ENCODE measurements at places on chromosomes 1 and 21.

GRCh38 chr1:182841368-182841988 lies 2.3 kb downstream of the DHX9 start:
- no peak for DNase-seq

DNA sequence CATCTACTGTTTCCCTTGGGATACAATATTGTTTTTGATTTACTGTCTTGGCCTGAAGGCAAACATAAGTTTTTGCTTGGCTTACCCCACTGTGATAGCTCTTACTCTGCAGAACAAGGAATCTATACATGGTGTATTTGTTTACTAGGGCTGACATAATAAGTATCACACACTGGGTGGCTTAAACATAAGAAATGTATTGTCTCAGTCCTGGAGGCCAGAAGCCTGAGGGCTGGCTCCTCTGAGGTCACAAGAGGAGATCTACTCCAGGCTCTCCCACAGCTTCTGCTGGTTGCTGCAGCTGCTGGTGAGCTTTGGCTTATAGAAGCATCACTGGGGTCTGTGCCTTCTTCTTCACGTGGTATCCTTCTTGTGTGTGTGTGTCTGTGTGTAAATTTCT lies 30.7 kb upstream of the IGSF5 start:
- DNase-seq = no peak

DNA sequence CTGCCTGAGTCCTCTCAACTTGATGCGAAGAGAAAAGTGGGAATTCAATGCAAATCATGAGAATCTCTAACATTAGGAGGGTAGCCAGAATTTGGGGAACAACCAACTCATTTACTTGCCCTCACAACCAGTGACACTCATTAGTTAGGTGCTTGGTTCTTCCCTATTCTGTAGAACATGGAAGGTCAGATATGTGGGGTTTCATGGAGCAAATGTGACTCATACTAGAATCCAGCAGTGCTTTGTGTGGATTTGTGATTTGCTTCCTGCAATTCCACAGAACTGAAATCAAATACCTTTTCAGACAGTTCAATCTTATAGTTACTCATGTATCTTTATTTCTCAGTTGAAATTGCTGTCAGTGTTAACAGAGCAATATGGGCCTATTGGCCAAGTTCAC lies 6.9 kb upstream of the ETV3 start:
- no peak for DNase-seq

DNA sequence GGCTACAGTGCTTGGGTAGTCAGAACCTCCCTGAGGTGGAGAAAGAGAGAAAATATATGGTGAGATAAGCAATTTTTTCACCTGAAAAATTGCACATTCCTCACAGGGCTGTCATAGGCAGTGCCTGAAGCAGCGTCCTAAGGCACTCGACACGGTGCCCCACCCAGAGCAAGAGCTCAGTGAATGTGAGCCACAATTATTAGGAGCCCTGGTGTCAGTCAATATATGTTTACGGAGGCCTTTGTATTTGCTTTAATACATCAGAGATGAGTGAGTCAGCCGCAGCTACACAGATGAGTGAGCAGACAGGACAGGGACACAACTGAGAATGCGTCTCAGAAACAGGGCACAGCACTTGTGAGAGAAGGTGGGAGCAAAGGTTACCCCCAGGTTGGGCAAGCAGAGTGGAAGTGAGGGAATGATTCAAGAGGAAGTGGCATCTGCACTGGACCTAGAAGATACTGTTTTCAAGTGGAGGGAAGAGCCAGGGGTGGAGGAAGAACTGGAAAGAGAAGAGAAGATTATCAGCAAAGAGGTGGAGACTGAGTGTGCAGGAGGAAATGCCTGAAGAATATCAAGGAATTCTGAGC lies 5.2 kb upstream of the PIGC start:
- no peak for DNase-seq

GRCh38 chr1:234568345-234568744 lies 41.6 kb downstream of the IRF2BP2 start:
- no peak for DNase-seq

DNA sequence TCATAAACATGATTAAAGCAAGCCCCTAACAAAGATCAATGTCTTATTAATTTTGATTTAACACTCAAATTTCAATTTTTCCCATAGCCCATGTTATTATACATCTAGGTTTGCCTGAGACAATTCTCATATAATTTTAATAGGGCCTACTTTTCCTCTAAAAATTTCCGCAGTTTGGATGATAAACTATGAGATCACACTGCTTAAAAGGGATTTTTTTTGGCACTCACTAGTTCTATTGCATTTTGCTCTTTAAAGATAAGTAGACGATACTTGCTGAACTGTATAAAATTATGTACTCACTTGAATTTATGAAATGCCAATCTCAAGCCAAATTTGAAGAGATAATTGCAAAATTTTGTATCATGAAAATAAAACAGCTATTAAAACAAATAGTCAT lies 480.4 kb upstream of the ZRANB2 start:
- DNase-seq = no peak

DNA sequence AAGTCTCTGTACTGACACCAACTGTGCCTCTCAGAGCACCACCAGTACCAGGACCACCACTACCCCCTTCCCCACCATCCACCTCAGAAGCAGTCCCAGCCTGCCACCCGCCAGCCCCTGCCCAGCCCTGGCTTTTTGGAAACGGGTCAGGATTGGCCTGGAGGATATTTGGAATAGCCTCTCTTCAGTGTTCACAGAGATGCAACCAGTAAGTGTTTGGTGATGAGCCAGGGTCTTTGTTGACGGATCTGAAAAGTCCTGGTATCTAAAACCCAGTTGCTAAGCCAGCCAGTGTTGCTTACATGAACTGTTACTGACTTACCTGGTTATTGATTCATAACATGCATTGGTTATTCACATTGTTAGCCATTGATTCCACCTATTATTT lies 1.1 kb downstream of the C1orf56 start:
- DNase-seq = no peak

GRCh38 chr1:46043458-46044017 lies 88.9 kb downstream of the PIK3R3 start:
- peak; percentile 64 for DNase-seq

- DNase-seq = peak; percentile 33
These were observed 70.3 kb upstream of the PRDX6 start for GRCh38 chr1:173406783-173407230.

GRCh38 chr1:19346026-19346425 lies 33.9 kb downstream of the SLC66A1 start:
- DNase-seq = no peak

- DNase-seq = no peak
These were observed 17.1 kb downstream of the TTF2 start for GRCh38 chr1:117077267-117077666.

GRCh38 chr21:35138665-35139381 lies 89.7 kb upstream of the RUNX1 start:
- peak; percentile 25 for DNase-seq

GRCh38 chr1:214219902-214220301 lies 61.1 kb upstream of the SMYD2 start:
- DNase-seq = no peak

DNA sequence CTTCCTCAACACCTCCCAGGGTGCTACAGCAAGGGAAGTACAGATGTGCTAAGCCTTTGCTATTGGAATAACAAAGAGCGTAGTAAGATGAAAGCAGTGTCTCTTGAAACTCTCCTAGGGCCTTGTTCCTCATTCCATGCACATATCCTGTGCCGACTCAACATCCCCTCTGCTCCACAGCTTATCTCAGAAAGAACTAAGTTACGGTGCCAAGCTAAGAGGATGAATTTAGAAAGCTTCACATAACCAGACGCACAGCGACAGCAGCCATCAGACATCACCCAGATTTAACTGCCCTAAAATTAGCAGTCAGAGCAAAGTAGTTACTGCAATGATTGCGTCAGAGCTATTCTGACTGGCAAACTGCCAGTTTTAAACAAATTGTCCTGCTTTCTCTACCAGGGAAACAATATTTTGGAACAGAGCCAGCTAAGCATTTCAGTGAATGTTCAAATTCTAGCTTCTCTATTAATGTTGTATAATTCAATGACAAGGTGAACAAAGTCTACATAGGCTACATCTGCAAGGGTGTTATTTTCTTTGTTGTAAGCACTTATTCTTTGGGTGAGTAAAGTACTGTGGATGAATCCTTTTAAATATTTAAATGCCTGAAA lies 9.5 kb downstream of the SIPA1L2 start:
- no peak for DNase-seq

DNA sequence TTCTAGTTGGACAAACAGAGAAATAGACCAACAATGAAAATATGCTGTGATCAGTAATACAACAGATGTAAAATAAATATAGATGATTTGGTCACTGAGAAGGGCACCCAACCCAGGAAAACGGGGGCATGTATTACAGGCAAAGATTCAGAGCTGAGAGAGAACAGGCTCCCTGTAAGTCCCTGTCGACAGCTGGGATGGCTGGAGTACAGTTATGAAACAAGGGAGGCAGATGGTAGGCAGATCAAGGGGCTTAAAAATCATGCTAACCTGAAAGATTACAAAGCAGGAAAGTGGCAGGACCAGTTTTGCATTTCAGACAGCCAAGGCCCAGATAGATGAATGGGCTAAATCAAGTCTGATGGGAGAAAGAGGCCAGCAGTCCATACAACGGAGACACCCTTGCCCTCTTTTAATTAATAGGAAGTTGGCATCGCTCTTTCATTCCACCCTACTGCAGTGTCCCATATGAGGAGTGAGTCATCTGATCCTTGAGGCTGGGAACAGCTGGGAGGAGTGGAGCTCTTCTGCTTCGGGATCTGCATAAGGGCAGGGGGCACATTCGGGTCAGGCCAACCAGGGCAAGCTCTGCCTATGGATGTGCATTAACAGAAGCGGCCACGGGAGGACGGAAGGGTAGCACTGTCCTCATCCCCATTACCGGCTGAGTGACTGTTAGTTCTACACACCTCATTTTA lies 171.1 kb downstream of the DAB1 start:
- no peak for DNase-seq

- no peak for DNase-seq
These were observed 7.0 kb upstream of the ZBTB48 start for GRCh38 chr1:6572653-6573383.

GRCh38 chr1:176172215-176172614 lies 34.9 kb downstream of the COP1 start:
- DNase-seq = no peak

DNA sequence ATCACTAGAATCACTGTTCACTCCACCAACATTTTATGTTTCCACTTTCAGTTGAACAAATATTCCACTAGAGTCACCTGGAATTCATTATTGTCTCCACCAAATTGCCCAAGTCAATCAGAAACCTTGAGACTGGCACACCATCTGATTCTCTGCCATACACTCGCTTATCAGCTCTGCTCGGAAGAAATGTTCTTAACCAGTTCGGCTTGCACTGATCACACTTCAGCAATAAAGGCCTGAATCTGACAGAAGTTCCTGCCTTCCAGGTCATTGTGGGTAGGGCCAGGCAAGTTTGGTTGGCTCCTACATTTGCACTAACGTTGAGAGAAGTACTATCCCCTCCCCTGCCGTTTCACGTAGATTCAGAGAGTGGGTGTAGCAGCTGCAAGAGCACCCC lies 10.0 kb downstream of the TPM3 start:
- no peak for DNase-seq

DNA sequence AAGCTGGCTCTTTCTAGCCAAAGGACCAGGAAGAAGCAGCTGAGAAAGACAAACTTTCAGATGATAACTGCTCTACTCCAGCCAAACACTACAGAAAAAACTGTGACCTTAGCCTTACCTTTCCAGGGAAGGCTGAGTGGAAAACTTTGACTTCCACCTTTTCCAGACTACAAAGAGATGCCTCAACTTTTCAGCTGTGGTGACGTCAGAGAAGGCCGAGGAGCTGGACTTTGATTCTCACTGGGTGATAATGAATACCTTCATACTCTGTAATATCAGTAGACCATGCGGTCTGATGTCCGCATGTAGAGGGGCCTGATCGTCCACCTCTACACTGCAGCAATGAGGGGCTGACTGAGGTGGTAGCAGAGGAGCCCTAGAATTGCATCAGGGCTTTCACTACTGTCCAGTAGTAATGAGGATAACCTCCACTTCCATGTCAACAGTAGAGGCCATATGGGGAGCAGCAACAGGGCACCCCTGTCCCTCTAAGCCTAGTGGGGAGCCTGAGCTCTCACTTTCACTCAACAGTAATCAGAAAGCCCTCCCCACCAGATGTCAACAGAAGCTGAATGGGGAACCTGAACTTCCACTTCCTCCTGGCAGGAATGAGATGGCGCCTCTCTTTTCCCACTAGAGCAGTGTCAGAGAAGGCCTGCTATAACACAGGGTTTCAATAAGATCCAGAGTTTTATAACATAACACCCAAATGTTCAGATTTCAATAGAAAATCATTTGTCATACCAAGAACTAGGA lies 28.4 kb upstream of the PADI1 start:
- DNase-seq = no peak

DNA sequence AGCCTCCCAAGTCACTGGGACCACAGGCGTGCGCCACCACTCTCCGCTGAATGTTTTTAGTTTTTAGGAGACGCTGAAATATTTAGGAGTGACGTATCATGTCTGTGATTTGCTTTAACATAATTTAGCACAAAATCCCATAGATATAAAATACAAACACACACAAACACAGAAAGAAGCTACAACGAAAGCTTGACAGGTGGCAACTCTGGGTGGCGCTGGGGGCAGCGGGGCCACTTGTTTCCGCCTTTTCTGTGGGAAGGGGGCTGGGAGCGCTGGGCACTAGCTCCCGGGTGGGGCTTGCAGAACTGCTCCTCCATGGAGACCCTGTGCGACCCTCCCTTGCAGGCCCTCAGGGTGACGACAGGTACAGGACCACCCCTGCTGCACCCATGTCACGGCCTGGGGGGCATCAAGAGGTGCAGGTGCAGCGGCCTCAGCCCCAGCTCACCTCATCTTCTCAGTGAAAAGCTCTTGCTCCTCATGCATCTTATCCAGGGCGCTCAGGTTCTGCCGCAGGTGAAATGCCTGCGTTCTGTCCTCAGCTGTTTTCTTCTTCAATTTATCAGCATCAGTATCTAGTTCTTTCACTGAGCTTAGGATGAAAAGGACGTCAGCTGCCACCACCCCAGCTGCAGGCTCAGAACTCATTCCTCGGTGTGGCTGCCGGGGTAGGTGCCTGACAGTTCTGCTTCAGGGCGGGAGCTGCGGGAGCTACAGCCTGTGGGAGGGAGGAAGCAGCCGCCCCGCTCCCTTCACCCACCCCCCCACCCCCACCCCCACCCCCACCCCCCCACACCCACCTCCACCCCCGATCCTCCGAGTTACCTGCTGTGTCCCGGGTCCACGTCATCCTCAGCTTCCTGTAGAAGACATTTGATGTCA lies 15.3 kb downstream of the CFAP74 start:
- DNase-seq = no peak

- no peak for DNase-seq
These were observed 83.4 kb downstream of the LRRN2 start for GRCh38 chr1:204602111-204602579.

GRCh38 chr1:40244138-40244744 lies 3.5 kb upstream of the TMCO2 start:
- DNase-seq = no peak
